ENCODE measurements at places on chromosomes 11 and 22. TPM values are rescaled to one million over a fixed set of nuclear protein-coding genes. Genes with fewer than 3 reads are reported as not detected.

IGLL5 gene
- not detected for total RNA-seq

NRGN gene
- 3.5 TPM for total RNA-seq

DEFB131B gene
- not detected for total RNA-seq

KLHDC7B gene
- total RNA-seq: not detected

- DNase-seq: no peak
Measured at GRCh38 chr11:838441-839279, 3.7 kb downstream of the POLR2L start.

DNA sequence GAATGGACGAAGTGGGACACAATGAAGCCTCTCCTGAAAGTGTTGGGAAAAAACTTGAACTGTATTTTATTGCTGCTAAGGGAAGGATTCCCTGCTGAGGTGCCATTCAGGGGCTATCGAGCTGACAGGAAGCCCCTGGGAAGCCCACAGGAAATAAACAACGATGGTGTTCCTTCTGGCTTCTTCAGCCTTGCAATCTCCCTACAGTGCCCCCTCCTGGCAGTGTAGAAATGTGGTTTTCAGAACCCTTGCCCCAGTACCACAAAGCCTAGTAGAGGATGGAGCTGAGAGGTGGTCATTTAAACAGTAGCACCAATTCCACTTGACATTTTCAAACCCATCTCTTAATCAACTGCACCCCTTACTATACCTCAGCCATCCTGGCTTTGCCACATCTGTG, 676.7 kb upstream of the ARHGAP42 start:
- no peak for DNase-seq

DNA sequence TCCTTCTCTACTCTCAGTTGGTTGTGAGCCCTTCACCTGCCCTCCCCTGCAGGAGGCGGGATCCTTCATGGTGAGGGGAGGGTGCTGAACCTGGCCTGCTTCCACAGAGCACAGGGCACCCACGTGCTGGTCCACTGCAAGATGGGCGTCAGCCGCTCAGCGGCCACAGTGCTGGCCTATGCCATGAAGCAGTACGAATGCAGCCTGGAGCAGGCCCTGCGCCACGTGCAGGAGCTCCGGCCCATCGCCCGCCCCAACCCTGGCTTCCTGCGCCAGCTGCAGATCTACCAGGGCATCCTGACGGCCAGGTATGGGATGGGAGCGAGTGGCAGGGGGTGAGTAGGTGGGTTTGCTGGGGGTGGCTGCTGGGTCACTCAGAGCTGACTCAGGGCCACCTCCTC, 6.3 kb downstream of the SSH3 start:
- DNase-seq: no peak
